ENCODE measurements at places on chromosomes 11 and 22.

- DNase-seq = peak; percentile 81
Measured at GRCh38 chr11:12224537-12224893, 114.1 kb downstream of the MICAL2 start.

- no peak for DNase-seq
Measured at GRCh38 chr11:72833811-72834493, 19.7 kb downstream of the ATG16L2 start.

- no peak for DNase-seq
Measured at GRCh38 chr22:49569286-49570031, 258.2 kb downstream of the BRD1 start.

- DNase-seq = peak; percentile 76
Measured at GRCh38 chr11:10208131-10208575, 85.9 kb downstream of the SBF2 start.

GRCh38 chr11:62352355-62353336 lies 15.4 kb downstream of the ASRGL1 start:
- no peak for DNase-seq

DNA sequence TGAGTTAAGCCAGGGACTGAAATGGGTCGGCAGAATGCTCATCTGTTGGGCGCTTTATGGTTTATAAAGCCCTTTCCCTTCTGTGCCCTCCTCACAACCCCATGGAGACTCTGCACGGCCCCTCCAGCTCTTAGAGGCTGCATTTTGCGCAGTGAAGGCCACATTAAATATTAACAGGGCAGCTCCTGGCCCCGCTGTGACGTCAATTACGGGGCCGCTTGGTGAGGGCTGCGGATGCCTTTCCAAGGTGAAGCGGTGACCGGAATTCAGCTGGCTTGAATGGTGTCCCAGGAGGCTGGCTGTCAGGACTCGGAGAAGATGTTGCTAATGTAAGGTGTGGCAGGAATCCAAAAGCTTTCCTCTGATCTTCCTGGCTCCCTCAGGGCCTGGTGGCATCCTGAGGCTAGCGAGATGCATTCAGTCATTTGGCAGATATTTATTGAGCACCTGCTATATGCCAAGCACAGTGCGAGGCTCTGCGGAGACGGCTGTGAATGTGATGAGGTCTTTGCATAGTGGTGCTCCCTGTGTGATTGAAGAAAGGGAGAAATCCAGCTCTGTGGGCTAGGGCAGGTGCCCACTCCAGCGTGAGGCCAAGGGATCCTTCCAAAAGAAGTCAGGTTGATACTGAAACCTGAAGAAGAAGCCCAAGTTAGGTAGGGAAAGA lies 10.4 kb upstream of the YWHAH start:
- no peak for DNase-seq

DNA sequence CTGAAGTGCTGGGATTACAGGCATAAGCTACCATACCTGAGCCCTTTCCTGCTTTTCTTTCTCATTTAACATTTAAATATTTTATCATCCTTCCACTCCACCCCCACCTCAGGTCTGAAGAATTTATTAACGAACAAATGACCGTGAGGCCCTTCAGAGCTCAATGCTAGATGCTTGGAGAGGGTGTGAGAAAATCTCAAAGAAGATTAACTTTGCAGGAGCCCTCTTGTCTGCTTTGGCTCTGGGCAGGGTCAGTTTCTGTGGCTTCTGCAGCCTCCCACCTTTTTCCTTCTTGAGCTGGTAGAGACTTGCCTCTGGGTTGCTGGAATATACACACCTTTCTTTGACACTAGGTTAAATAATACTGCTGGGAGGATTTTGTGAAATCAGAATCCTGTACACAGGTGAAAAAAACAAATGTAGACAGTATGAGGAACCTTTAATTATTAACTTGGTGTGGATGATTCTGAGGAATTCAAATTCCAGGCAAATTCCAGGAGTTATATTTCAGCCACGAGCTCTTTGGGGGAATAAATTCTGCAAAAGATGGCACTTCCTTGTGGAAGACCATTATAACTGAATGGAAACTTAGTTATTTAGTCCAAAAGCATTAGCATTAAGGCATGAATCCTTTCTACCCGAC lies 3.4 kb upstream of the ZBTB44 start:
- DNase-seq = no peak

GRCh38 chr11:40183073-40184064 lies 1276.1 kb downstream of the LRRC4C start:
- no peak for DNase-seq

- no peak for DNase-seq
Measured at GRCh38 chr11:44308923-44309477, 939 bp downstream of the ALX4 start.

DNA sequence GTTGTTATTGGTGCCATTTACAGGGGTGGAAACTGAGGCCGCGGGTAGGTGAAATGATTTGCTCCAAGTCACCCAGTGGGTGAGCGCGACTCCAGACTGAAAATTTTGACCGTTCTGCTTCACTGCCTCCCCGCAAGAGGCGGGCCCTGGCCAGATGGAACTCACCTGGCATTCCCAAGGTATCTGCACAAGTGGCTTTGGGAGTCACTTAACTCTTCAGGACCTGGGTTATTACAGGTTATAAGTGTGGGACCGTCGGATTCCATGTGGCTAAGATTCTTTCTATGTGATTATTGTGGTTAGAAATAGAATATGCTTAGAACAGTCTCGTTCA lies 598 bp downstream of the CABIN1 start:
- DNase-seq = no peak

DNA sequence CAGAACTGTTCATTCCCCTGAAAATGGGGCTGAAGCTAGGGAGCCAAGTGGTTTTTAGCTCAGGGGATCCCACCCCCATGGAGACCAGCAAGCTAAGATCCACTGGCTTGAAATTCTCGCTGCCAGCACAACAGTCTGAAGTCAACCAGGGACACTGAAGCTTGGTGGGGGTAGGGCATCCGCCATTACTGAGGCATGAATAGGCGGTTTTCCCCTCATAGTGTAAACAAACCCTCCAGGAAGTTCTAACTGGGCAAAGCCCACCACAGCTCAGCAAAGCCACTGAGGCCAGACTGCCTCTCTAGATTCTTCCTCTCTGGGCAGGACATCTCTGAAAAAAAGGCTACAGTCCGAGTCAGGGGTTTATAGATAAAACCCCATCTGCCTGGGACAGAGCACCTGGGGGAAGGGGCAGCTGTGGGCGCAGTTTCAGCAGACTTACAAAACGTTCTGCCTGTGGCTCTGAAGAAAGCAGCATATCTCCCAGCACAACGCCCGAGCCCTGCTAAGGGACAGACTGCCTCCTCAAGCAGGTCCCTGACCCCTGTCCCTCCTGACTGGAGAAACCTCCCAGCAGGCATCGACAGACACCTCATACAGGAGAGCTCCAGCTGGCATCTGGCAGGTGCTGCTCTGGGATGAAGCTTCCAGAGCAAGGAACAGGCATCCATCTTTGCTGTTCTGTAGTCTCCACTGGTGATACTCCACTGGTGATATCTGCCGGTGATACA lies 32.7 kb downstream of the GAB4 start:
- DNase-seq = no peak

All from suppressor macrophage treated with lipopolysaccharide for 1 hour (primary cell).